Stimulated activated CD4-positive, alpha-beta T cell treated with anti-CD3 and anti-CD28 coated beads, Interleukin-15, amount 100 ng/mL, for 1 hour (primary cell): ENCODE measurements at places on chromosomes 1 and 21.
A peak's percentile ranks its signal among the peaks of the same experiment; 100 is the strongest.

- DNase-seq, result no peak
Measured at GRCh38 chr21:35127026-35127425, 77.9 kb upstream of the RUNX1 start.

GRCh38 chr1:147072482-147073432 is 99.5 kb downstream of the PRKAB2 start:
- no peak for DNase-seq

DNA sequence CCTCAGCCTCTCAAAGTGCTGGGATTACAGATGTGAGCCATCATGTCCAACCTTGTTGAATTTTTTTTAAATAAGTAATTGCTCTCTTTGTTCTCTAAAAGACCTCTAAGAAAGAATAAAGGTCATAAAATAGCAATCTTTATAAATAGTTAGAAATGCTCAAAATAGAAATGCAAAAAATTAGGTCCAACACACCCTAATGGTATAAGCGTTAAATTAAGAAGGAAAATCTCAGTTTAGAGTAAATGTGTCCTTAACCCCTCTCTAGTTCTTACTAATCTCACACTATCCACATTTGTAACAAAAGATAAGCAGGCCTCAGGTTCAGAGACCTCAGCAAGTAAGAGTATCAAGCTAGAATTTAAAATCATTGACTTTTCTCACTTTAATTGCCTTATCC is 38.3 kb upstream of the GLIS1 start:
- no peak for DNase-seq

DNA sequence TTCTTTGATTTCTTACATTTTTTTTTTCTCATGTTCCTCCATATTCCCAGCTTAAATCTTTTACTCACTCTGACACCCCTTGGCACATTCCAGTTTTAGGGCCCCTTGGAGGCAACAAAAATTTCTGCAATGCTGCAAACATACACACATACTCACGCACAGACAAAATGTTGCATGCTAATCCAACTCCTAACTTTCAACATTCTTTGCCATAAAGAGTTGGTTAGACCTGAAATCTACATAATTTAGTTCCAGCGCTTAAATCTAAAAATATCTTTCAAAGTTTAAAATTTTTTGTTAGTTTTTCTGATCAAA is 103.9 kb downstream of the PTPN14 start:
- DNase-seq, result no peak

DNA sequence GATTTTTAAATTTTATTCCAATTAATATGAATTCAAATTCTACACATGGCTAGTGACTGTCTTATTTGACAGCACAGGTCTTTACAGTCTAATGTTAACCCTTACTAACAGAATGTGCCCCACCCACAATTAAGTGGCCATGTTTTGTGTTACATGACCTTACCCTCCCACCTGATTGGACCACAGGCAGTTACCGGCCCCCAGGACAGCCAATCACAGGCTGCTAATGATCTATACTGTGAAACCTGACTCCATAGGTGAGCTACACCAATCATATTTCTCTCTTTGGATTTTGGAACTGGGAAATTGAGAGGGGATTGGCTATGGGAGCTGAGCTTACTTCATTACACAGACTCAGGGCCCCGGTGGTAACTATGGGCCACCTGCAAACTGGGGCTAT is 27.5 kb downstream of the ZP4 start:
- no peak for DNase-seq

DNA sequence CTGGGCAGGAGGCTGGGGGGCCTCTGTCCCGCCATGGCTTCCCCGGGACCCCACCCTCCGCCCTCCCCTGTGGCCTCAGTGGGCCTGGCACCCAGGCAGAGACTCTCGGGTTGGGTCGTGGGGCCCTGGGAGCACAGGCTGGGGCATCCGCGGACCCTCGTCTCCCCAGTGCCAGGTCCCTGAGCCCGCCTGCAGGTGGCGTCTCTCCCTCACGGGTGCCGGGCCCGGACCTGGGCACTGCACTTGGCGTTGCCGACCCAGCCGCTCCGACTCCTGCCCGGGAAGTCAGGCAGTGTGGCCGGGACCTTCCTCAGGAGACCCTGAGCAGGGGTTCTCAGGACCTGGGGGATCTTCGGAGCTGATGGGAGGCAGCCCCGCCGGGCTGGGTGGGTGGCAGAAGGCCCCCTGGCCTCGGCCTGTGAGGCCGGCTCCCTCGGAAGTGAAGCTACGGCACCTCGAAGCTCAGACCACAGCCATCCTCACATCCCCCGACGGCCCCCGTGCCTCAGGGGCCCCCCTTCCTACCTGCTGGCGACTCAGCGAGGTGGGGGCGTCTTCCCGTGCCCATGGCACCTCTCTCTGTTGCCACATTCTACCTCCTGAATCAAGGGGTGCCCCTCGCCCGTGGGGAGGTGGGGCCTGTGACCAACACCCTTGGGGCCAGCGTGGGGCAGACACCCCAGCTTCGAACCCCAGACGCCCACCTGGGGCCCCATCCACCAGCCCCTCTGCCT is 6.4 kb upstream of the C1orf159 start:
- peak; percentile 80 for DNase-seq

DNA sequence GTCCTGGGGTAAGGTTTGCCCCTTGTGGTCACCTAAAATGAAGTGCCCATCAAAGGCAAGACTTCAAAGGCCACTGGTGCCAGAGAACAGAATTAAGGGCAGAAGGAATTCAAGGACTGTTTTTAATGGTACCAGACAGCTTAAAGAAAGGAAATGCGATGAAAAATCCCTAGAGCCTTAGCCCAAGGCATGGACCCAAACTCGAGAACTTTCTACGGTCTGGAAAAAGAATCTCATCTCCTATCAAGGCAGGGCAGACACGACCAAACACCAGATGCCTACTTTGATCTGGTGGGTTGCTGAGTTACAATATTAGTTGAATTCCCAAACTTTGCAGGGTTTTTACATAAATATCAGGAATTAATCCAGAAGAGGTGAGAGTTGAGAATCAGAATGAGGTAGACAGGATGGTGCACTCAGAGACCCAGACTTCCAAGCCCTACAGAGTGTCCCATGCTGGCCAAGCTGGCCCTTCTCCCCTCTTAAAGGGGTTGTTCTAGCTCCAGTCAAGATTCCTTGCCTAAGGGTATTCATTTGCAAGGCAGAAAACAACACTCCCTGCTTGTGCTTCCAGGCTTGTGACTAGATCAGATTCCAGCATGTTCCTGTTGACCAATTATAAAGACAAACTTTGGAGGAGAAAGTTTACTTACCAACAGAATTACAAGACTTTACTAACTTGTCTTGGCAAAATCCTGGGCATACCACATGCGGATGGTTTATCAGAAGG is 48.0 kb downstream of the EDN2 start:
- DNase-seq, result no peak

DNA sequence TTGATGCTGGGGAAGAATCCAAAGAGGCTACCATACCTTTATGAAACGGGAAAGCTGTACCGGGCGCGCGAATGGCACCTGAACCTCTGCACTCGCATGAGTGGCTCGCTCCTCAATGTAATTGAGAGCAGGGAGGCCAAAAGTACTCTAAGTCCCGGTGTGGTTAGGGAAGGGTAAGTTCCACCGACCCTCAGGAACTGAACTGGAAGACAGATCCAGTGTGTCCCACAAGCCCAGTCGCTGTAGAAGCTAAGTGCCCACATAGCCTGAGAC is 1.0 kb downstream of the GATAD2B start:
- no peak for DNase-seq

DNA sequence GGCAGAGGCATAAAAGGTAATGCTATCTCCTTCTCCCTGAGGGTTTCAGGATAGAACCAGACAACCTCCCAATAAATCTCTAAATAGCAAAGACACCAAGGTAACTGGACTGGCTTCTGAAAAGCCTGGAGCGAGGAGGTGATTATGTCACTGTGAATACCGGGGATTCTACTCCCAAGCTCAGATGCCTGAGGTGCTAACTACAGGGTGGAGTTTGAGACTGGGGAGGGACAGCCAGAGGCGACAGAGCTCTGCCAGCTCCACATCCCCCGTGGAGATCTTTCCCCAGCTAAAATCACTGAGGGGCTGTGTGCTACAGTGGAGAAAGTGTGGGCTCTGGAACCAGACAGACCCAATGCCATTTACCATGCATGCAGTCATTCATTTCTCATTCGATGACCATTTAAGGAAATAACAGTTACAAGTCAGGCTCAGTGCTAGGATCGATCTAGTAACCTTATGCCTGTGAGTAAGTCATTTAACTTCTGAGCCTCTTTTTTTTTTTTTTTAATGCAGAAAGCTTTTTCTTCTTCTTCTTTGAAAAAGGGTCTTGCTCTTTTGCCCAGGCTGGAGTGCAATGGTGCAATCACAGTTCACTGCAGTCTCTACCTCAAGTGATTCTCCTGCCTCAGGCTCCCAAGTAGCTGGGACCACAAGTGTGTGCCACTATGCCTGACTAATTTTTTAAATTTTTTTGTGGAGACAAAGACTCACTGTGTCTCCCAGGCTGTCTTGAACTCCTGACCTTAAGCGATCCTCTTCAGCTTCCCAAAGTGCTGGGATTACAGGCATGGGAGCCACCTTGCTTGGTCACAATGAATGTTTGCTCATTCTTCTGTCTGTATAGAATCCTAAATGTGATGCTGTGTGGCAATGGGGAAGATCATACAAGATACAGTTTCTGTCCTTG is 8.1 kb upstream of the SLC45A3 start:
- no peak for DNase-seq

DNA sequence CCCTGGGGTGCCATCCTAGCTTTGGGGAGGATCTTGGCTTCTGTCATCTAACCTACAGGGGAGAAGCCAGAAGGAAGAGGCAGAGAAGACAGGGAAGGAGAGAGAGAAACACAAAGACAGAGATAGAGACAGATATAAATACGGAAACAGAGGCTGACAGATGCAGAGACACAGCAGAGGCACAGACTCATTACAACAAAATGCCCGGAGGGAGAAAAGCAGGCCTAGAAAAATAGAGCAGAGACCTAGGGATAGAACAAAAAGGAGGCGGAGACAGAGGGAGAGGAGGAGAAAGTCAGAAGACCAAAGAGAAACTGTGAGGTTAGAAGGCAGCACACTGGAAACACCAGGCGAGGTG is 1.9 kb downstream of the PEAR1 start:
- DNase-seq, result no peak

- DNase-seq, result no peak
Measured at GRCh38 chr1:16145030-16145661, 10.7 kb downstream of the EPHA2 start.

GRCh38 chr1:223642237-223642636 is 23.3 kb downstream of the CAPN8 start:
- no peak for DNase-seq

- DNase-seq, result no peak
Measured at GRCh38 chr21:38859852-38860251, 54.1 kb downstream of the ETS2 start.

DNA sequence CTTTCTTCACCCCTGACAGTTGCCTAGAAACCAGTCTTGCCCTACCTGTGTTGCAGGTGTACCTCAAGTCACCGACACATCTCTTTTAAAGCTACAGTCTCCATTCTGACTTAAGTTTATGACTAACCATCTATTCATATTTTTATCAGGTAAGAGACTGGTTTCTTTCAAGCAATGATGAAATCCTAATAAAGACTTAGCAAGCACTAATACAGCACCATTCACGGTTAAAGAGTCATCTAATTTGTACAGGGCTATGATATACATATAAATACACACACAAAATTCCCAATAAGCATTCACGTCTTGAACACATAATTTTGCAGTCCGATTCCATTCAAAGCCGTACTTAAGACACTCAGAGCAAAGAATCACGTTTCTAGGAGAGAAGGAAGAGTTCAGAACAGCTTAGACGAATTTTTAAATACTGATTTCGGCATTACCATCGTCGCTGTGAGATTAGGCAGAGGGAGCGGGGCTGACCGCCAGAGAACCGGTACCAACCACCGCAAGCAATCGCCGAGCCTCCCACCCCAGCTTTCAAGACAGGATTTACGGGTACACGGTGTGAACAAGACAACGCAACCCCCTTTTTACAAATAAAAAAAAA is 943 bp downstream of the ERRFI1 start:
- DNase-seq, result no peak

DNA sequence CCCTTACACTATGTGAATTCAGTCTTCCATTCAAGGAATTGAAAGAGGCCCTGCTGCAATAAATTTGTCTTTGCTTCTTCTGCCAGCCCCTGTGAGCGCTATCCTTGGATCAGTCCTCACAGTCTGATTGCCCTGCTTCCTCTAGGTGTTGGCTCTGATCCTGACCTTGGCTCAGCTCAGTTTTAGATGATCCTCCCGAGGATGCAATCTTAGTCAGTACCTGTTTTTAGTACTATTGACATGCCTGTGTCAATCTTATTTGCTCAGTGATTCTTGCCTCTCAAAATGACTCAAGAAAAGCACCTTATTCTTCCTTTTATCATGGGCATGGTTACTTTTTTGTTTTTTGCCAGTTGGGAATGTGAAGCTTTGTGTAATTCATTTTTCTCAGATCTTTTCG is 101.4 kb upstream of the KCNK1 start:
- DNase-seq, result no peak

DNA sequence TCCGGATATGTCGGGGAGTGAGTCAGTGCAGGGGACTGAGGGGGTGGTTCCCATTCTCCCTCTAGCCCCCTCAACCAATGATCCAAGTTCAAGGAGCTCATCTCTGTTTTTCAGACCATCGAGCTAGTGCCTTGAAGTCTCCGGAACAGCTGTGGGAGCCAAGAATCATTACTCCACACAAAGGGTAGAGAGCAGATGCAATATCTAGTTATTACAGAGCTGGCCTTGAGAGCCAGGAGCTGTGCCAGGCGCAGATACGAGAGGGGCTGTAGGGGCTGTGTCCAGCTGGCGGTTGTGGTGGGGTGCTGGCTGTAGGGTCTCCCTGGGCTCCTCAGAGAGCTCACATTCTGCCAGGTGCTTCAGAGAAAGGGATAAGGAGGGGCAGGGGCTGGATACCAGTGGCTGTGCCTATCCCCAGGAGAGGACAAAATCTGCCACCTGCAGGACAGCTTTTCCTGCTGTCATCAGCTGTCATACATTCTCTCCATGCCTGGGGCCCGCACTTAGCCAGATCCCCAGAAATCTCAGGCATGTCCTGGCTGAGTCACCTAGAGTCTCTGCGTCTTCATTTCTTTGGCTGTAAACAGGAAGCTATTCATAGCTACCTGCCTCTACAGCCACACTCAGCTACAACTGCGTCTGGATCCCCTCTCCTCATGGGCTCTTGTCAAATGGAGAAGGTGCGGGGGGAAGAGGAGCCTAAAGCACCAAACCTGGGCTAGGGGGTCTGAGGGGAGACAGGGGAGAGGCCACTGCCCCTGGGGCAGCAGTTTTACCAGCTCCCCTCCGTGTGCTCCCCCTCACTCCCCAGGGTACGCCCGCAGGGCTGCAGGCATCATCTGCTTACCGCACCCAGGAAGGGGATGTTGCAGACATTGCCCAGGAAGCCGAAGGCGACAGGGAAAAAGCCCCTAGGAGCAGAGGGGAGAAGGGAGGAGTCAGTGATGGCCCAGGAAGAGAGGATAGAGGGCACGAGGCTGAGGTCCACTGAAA is 2.4 kb upstream of the KISS1 start:
- DNase-seq, result no peak

- no peak for DNase-seq
Measured at GRCh38 chr1:200862713-200863415, 9.9 kb upstream of the GPR25 start.

- no peak for DNase-seq
Measured at GRCh38 chr1:119091618-119092017, 48.8 kb downstream of the WARS2 start.

- no peak for DNase-seq
Measured at GRCh38 chr1:98794196-98794886, 132.8 kb downstream of the SNX7 start.

GRCh38 chr1:238111081-238111480 is 220.4 kb upstream of the ZP4 start:
- DNase-seq, result no peak
